Activated CD4-positive, alpha-beta T cell treated with anti-CD3 and anti-CD28 coated beads, Interleukin-2, amount 50 U/mL, for 1 hour (primary cell): ENCODE measurements at places on chromosomes 12 and 14.
A peak's percentile ranks its signal among the peaks of the same experiment; 100 is the strongest.

DNA sequence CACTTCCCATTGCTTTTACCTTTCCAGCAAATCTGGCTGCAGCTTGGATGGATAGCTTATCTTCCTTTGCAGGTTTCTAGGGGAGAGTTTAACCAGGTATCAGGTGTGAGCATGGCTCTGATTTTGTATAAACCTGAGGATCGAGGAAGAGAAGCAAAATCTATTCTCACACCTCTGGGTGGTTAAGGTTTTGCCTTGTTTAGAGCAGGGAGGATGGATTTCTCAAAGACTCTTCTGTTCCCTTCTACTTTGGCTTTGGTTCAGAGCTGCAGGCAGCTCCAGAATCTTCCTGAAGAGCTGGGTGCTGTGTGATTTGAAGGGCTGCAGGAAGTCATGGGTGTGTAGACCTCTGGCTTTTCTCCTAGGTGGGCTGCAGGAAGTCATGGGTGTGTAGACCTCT is 1.7 kb downstream of the JDP2 start:
- no peak for DNase-seq

DNA sequence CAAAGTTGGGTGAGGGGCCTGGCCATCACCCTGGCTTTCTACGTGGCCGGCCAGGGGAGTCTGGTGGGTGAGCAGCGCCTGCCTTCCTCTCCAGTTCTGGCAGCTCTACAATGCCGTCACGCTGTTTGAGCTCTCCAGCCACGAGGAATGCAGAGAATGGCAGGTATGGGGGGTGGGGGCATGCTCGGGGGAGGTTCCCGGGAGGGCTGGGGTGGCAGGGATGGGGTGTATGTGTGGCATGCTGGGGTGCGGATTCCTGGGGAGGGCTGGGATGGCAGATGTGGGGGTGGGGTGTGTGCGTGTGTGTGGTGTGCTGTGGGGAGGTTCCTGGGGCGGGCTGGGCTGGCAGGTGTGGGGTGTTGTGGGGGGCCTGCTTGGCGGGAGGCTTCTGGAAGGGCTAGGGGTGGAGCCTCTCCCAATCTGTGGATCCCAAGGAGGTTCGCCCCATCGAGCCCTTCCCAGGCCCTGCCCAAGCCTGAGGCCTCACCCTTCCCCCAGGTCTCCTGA is 18.5 kb downstream of the RHOF start:
- no peak for DNase-seq

DNA sequence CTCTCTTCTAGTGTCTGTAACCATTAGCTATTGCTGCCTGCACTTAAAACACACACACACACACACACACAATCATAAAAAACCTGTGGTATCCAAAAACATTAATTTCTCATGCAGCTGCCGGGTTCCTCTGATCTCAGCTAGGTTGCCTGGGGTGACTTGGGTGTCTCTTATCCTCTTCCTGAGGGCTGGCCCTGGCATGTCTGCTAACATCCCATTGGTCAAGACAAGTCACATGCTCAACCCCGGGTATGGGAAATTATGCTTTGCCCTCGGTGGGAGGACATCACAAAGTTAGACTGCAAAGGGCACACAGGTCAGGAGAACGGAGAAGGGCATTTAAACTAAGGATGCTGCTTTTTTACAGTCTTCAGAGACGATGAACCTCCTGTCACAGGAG is 55.7 kb downstream of the TRPV4 start:
- DNase-seq = peak; percentile 11

GRCh38 chr14:89303456-89304435 is 113.3 kb downstream of the FOXN3 start:
- DNase-seq = no peak

GRCh38 chr14:104843006-104843405 is 22.1 kb upstream of the CEP170B start:
- DNase-seq = no peak

GRCh38 chr12:46435625-46436024 is 63.1 kb upstream of the SLC38A2 start:
- DNase-seq = no peak

DNA sequence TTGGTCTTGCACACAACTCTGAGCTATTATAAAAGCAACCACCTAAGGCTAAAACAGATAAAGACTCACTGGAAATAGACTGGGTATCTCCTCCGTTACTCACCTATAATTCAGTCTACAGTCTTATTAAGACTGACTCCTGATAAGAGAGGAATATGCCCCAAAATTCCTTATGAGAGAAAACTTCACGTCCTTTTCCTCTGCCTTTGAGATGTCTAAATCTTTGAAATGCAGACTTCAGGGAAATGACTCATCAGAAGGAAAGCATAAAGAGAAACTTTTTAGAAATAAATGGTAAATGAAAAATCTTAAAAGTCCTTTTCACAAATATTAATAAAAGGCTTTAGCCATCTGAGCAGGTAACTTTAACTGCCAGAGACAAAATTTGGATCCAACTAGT is 187.5 kb upstream of the RTL1 start:
- DNase-seq = no peak

DNA sequence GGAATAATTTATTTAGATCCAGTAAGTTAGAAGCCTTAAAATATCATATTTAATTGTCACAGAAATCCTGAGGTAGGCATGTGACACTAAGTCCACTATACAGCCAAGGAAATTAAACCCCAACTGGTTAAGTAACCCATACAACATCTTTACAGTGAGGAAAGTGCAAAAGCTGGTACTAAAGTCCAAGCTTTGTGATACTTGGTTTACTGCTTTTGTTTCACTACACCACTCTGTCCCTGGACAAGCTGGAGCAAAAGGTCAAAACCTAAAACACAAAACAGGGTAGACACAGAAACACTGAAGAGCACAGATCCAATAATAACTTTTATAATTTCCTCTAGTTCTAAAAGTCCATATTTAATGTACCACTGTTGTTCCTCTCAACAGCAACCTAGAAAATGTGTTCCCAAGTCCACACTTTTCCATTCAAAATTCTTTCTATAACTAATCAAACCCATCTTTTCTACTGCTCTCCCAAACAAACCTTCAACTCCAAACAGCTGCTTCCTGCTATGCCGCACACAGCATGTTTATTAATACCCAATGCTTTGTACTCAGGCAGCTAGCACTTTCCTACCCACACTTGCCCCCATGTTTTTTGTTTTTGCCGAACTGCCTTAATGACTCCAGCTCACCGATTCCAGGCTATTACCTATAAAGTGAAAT is 90.9 kb downstream of the MED13L start:
- DNase-seq = no peak

- DNase-seq = no peak
Observed at GRCh38 chr12:34208331-34209258, 186.3 kb downstream of the ALG10 start.

GRCh38 chr12:5076761-5077160 is 33.1 kb downstream of the KCNA5 start:
- DNase-seq = no peak

DNA sequence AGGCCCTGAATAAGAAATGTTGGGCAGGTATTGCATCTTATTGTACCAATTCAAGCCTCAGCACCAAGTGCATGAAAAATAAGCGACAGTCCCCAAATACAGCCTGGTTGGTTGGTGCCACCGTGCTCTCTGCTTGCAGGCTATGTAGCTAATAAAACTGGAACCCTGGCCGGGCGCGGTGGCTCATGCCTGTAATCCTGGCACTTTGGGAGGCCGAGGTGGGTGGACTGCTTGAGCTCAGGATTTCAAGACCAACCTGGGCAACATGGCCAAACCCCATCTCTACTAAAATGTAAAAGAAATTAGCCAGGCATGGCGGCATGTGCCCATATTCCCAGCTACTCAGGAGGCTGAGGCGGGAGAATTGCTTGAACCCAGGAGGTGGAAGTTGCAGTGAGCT is 25.5 kb downstream of the FOXN3 start:
- no peak for DNase-seq

- DNase-seq = no peak
Observed at GRCh38 chr14:93727039-93727740, 61.1 kb downstream of the PRIMA1 start.

- no peak for DNase-seq
Observed at GRCh38 chr12:127445581-127446139, 821.3 kb upstream of the TMEM132C start.

- DNase-seq = peak; percentile 55
Observed at GRCh38 chr14:64879635-64880220, at the start of gene SPTB. Gene SPTB, minus strand, starts transcription at chr14:64879907. Its CDS starts 56,813 bp downstream, at chr14:64823094.

DNA sequence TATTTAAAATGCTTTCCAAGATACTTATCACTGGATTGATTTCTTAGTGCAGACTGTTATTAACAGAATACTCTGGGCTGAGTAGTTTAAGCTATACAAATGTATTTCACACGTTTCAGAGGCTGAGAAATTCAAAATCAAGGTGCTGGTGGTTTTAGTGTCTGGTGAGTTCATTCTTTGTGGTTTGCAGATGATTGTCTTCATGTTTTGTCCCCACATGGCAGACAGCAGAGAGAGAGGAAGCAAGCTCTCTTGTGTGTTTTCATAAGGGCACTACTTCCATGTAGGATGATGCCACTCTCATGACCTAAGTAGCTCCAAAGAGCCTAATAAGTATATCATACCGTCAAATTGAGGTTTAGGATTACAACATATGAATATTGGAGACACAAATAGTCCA is 1348.9 kb upstream of the FLRT2 start:
- no peak for DNase-seq

DNA sequence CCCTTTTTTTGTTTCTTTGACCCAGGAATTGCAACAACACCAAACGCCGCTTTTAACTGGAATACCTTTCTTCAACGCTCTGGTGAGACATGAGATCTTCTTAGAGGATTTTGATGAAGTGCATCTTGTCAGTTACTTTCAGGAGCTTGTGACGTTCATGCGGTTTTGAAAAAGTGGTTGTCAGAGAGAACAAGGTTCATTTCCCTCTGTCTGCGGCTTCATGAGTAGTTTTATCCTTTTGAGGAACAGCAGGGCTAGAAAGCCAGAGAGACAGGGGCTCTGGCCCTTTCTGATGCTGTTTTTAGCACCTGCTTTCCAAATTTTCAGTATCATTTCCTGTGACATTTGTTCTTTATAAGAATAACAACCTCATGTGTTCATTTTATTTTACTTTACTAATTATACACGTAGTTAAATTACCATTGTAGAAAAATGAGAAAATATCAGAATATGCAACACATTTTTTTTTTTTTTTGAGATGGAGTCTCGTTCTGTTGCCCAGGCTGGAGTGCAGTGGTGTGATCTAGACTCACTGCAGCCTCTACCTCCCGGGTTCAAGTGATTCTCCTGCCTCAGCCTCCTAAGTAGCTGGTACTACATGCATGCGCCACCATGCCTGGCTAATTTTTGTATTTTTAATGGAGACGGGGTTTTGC is 61.8 kb downstream of the GLT1D1 start:
- no peak for DNase-seq
